ENCODE measurements at places on chromosomes 5 and 9.

- DNase-seq = no peak
Measured at GRCh38 chr5:59474324-59474723, 419.2 kb downstream of the PDE4D start.

- no peak for DNase-seq
Measured at GRCh38 chr9:108836319-108836718, 19.5 kb downstream of the ACTL7B start.

GRCh38 chr5:73183000-73183399, 10.0 kb downstream of the TMEM174 start:
- DNase-seq = no peak

DNA sequence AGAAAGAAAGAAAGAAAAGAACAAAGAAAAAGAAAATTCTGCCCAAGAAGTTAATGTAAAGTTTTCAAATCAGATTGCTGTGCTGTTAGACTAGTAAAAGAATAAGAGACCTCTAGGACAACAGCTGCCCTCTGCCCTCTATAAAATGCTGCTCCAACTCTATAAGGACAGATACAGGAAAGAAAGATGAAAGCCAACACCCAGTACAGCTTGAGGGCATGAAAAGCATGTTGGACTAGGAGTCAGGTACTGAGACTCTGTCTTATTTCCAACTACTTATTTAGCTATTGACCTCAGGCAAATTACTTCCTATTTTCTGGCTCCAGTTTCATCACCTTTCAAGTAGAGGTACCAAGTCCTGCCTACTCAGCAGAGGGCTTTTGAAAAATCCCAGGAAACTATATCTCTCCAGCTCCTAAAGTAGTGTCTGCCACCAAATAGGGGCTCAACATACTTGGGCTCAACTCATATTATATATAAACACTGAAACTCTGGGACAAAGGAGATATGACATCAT, 5.7 kb downstream of the HBEGF start:
- DNase-seq = no peak

GRCh38 chr9:128231638-128232527, 28.7 kb downstream of the DNM1 start:
- DNase-seq = no peak

DNA sequence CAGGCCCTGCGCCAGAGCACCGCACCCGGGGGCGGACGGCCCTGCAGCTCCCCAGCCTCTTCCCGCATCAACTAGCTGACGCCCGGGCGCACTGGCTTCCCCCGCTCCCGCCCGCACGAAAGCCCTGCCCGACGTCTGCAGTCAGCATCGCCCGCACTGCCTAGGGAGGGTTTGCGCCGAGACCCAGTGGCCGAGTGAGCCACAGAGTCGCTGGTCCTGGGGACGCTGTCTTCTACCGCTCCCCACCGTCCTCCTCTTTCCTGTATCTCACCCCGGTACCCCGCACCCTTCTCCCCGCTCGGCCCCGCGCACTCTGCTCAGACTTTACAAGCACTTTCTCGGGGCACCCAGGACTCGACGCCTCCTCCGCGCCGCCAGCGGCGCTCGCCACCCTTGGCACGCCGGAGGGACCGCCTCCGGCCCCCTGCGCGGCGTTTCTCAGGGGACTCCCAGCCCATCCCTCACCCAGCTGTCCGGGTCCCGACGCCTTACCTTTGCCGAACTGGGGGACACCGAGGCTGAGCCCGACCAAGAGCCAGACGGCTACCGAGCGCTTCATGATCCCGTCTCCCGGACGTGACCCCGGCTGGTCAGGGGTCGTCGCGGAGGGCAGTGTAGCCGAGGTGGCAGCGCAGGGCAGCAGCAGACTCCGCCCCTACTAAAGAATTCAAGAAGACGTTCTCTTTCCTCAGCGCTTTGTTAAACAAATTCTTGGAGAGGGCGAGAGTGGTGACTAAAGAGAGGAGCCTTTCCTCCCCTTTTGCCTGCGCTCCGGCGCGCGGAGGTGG, 670 bp downstream of the EDIL3 start:
- no peak for DNase-seq

GRCh38 chr9:137341227-137341626, 39.2 kb upstream of the NRARP start:
- no peak for DNase-seq

GRCh38 chr5:116557669-116558271, 16.9 kb downstream of the SEMA6A start:
- DNase-seq = no peak

DNA sequence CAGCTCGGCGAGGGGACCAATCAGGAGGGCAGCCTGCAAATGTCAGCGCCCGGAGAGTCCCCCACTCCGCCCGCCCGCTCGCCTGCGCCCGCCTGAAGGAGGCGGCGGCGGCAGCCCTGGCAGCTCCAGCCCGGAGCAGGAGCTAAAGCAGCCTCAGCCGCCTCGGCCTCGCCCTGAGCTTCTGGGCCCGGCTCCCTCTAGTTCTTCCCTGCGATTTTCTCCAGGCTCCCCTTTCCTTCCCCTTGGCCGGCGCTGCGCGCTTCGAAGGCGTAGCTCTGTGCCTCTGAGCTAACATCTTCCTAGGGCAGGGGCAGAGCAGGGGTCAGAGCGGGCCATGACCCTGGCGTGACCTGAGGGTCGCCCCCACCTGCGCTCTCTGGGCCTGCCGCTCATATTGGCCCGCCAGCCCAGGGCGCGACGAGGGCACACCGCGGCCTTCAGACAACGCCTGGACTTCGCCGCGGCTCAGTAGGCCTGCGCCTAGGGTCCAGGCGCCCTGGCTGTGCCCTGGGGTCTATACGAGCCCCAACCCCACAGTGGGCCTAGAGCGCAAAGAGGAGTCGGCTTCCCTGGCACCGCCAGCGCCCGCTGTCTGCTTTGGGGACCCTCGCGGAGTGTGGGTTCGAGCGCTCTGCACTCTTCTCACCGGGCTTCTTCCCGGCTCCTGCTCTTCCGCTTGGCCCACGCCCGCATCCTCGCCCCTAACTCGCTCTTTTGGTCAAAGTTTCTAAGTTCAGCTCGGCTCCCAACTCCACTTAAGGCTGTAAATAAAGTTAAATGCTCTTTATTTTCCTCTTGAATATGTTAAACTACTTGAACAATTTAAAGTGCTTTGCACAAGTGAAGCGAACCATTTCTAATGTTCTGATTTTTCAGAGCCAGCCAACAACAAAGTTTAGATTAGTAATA, 504 bp upstream of the OTP start:
- no peak for DNase-seq

DNA sequence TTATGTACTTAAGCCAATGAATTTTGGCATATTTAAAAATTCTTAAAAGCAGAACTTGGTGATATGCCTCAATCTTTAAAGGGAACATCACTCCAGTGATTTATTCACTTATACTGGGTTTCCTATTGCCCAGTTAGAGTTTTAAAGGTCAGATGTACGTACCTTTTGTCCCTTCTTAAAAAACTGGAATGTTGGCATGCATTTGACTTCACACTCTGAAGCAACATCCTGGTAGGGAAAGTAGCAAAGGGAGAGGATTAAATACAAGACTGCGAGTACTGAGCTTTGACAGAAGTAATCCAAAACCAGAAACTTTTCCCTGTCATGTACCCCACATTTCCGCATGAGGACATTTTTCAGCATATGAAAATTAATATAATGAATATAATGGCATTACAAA, 11.7 kb downstream of the TXN start:
- no peak for DNase-seq

DNA sequence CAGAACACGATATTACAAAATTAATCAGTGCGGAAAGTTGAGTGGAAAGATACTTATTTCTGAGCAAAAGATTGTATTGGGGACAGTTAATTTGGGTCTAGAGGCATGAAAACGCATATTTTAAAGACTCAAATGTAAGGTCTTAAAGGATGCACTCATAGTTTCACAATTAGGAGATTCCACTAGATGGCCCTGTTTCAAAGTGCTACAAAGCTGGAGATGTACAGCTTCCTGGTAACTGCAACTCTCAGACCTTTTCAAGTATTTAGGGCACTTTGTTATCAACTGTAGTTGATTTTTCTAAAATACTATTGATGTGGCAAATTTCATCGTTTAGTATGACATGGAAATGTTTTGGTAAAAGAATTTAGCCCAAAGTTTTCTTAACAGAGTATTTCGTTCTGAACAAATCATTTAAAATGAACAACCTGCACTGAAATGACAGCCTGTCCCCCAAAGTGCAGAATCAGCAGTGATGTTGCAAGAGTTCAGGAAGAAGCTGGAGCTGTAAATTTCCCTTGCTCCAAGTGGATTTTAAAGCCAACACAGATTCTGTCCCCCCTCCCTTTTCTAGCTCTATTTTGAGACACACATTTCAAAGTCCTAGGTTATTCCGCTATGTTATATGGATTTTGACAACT, 16.2 kb upstream of the NDUFB6 start:
- DNase-seq = peak; percentile 12

- no peak for DNase-seq
Measured at GRCh38 chr5:150960791-150961396, 56.1 kb upstream of the ZNF300 start.

- no peak for DNase-seq
Measured at GRCh38 chr5:66620711-66621110, 24.5 kb downstream of the MAST4 start.

GRCh38 chr5:8550921-8551320, 682.0 kb downstream of the MTRR start:
- DNase-seq = no peak

GRCh38 chr5:38018016-38018415, 178.2 kb upstream of the GDNF start:
- DNase-seq = no peak

- no peak for DNase-seq
Measured at GRCh38 chr5:57932761-57933160, 450.1 kb upstream of the ACTBL2 start.

GRCh38 chr9:7828334-7828733, 28.8 kb upstream of the DMAC1 start:
- no peak for DNase-seq

- no peak for DNase-seq
Measured at GRCh38 chr5:132998556-132998955, 27.8 kb downstream of the ZCCHC10 start.

GRCh38 chr9:125613141-125613540, 93.9 kb downstream of the MAPKAP1 start:
- DNase-seq = no peak

DNA sequence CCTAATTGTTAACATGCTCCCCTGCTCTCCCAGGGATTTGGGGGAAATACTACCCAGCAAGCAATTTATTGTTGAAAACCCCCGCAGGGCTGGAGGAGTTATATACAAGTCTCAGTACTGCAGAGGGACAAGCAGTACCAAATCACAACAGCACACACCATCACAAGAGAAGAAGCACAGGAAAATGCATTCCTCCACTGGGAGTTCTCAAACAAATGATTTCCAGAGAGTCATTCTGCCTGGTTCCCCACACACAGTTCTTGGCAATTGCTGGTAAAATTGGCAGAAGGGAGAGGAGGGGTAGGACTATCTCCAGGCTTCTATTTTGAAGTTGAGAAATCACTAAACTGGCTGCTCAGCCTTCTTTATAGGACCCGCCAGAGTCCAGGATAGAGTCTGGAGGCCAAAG, 16.8 kb downstream of the SIL1 start:
- no peak for DNase-seq

DNA sequence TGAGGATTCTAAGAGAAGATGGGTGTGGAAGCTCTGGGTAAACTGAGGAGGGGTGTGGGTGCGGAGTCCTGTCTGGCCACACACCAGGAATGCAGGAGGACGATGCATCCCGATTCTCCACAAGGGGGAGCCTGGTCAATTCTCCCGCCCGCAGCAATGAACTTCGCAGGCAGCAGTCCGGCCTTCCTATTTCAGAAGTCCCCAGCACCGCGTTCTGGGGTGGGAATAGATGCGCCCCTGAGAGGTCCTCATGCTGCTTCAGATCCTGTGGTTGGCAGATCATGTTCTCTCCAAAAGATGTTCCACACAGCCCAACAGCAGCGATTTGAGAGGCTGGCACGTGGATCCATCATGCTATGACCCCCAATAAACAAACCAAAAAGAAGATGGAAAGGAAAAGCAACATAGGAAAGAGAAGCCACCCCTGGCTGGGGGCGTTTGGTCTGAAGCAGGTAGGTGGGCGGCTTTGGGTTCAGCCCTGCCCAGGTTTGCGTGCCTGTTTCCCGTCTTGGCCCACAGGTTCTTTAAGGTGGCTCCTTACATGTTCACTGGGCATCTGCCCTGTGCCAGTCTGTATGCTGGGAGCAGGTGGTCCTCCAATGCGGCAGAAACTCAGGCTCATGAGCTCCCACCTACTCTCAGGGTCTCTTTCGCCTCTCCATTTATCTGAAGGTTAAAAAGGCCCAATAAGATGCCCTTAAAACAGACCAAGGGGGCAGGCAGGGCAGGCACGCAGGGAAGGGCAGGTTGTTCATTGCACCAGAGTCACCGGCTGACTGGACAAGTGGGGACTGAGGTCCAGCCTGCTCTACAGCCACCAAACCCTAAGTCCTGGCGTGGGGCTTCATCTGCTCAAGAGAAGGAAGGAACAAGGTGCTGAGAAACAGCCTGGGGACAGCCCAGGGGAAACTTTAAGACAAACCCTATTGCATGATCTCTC, 171.6 kb downstream of the PAX5 start:
- no peak for DNase-seq

- no peak for DNase-seq
Measured at GRCh38 chr5:124639095-124639665, 107.3 kb downstream of the ZNF608 start.

DNA sequence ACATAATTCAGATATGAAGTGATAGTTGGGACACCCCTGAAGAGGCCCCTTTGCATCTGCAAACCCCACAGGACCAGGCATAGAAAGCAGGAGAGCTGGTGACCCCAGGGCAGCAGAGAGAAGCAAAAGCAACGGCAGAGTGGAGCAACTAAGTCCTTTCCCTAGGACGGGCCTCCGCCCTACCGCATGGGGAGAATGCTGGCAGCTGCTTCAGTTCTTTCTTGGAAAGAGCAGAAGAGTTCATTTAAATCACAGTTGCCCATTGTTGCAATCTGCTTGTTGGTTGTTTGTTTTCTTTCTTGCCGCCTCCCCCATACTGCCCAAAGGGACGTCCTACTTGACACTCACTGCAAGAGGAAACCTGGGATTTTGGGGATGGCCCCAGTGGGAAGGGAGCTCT, 126.2 kb downstream of the ADAMTS16 start:
- DNase-seq = no peak

GRCh38 chr5:144812763-144813162, 642.1 kb downstream of the KCTD16 start:
- no peak for DNase-seq

DNA sequence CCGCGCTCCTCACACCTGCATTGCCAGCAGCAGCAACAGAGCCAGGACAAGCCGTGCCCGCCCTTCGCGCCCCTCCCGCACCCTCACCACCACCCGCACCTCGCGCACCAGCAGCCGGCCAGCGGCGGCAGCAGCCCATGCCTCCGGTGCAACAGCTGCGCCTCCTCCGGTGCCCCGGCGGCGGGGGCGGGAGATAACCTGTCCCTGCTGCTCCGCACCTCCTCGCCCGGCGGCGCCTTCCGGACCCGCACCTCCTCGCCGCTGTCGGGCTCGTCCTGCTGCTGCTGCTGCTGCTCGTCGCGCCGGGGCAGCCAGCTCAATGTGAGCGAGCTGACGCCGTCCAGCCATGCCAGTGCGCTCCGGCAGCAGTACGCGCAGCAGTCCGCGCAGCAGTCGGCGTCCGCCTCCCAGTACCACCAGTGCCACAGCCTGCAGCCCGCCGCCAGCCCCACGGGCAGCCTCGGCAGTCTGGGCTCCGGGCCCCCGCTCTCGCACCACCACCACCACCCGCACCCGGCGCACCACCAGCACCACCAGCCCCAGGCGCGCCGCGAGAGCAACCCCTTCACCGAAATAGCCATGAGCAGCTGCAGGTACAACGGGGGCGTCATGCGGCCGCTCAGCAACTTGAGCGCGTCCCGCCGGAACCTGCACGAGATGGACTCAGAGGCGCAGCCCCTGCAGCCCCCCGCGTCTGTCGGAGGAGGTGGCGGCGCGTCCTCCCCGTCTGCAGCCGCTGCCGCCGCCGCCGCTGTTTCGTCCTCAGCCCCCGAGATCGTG, 517 bp downstream of the KCNN2 start:
- DNase-seq = no peak

GRCh38 chr9:134489621-134490408, 151.8 kb upstream of the COL5A1 start:
- DNase-seq = no peak
